ENCODE measurements at places on chromosomes 16 and 17.

GRCh38 chr17:81832608-81833159 is 407 bp downstream of the MCRIP1 start:
- no peak for DNase-seq

DNA sequence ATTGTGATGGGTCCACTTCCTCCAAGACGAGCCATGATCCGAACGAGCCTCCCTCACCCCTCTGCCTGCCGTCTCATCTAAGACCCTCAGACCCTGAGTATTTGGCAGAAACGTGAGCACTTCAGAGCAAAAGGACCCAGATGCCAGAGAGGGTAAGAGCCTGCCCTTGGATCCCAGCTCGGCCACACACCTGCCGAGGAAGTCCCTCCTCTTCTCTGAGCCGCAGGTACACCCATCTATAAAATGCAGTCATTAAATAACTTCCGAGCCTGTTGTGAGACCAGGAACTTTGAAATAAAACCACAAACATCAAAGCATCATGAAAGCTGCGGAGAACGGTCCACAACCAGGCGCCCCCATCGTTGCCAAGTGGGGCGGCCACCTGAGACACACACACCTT is 64.8 kb upstream of the DOC2B start:
- DNase-seq: no peak

GRCh38 chr16:66960270-66960669 is 796 bp upstream of the CES3 start:
- DNase-seq: no peak

DNA sequence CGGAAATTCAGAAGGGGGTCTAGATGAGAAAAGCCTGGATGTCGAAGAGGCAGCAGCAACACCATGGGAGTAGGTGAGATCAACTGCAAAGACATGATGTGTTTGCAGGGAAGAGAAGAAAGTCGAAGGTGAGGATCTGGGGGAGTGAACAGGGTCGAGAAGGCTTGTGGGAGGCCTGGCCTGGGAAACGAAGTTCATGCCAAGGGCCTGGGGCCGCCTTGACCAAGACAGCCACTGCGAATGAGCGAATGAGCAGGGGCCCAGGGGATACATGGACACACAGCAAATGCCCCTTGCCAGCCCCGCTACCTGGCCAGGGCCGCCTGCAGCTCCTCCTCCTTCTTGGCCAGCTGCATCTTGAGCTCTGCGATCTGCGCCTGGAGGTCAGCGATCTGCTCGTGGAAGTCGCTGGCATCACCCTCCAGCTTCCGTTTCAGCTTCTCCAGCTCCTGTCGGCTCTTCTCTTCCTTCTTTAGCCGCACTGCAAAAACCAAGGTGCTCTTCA is 87.1 kb downstream of the NDE1 start:
- no peak for DNase-seq

GRCh38 chr16:50830698-50831097 is 88.8 kb downstream of the CYLD start:
- DNase-seq: no peak

DNA sequence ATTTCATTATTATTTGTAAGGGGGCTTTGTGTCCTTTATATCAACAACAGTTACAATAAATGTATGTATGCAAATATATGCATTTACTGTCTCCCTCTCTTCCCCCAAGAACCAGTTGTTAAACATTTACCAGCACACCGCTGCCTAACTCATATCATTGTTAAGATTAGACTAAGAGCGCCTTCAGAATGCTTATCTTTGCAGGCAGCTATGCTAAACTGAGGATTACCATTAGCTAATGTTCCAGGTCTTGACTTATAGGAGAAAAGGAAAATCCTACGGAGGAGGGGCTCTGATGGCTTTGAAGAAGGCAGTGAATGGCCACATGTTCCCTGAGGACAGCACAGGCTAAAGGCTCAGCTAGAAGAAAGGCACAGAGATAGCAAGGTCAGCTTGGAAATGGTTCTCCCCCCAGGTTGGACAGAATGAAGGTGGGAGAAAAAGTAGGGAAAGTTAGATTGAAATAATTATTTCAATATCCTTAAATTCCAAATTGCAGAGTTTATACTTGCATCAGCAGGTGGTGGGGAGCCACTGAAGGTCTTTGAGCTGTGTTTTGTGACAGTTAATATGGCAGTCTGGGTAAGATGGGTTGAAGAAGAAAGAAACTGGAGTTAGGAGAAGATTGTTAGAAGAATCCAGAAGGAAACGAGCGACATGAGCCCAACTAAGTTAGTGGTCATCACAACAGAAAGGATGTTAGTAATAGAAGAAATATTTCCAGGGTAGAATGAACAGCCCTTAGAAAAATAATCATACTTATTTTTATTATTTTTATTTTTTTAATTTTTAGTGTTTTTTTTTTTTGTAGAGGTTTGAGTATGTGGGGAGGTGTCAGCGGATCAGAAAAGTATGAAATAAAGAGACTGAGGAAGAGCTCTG is 87.0 kb upstream of the MAF start:
- DNase-seq: no peak

- DNase-seq: no peak
These were observed 178.0 kb downstream of the CPPED1 start for GRCh38 chr16:12625716-12626115.

DNA sequence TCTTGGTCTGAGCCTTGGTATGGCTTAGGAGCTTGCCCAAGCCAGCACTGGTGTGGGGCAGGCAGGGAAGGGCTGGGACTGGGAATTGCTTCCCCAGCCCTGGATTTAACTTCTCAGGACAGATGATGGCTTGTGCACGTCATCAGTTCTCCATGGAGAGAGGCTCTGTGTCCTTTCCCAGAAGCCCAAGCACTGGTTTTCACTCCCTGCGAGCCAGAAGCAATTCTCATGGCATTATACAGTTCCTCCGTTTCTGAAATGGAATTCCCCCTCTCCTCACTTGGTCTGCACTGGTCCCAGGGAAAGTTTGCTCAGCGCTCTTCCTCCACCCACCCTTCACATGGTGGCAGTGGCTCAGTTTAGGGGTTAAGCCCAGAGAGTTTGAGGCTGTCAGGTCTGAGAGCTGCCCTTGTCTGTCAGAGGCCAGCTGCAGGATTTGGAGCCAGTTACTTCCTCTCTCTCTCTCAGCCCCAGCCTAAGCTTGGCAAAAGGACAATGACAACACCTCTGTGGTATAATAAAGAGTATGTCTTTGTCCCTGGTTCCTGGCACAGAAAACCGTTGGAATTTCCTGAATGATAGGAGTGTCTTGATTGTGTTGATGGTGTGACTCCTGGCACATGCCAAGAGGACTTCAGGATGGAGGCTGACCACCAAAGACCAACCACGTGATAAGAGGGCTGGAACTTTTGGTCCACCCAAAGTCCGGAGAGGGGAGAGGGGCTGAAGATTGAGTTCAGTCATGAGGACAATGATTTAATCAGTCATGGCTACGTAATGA is 219.6 kb upstream of the TNRC6C start:
- no peak for DNase-seq

- DNase-seq: peak; percentile 40
These were observed 63.3 kb upstream of the MTMR4 start for GRCh38 chr17:58577696-58578095.

GRCh38 chr16:79612207-79612606 is 11.7 kb upstream of the MAF start:
- DNase-seq: no peak

DNA sequence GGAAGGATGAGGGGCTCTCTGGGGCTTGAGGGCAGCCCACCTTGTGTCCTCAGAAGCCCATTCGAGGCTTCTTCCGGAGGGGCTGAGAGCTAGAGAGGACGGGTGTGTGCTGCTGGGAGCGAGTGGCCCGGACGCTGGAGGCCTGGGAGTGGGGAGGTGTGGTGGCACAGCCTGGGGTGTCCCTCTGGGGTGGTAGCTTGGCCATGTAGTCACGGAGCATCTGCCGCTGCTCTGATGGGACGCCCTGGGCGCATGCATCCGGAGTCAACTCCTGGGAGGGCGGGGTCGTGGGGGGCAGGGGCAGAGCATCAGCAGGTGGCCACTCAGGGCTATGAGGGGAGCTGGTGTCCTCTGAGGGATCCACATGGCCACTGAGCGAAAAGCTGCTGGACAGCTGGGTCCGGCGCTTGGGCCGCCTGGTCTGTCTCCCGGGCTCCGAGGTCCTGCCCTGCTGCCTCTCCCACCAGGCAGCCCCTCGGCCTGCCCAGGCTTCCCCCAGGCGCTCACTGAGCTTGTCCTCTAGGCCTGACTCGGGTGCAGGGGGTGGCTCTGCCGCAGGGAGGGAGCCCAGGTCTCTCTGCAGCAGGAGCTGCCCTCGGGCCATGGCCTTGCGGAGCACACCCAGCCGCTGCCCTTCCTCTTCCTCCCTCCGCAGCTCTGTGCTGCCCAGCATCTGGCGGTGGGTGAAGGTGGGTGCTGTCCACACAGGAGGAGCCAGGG is 7.8 kb downstream of the TAF1C start:
- DNase-seq: no peak

GRCh38 chr17:32861981-32862380 is 14.9 kb downstream of the MYO1D start:
- no peak for DNase-seq

- DNase-seq: no peak
These were observed 45.9 kb downstream of the JPH3 start for GRCh38 chr16:87648236-87648635.

GRCh38 chr16:16175296-16175695 is 48.0 kb downstream of the ABCC6 start:
- no peak for DNase-seq

GRCh38 chr16:66304151-66304550 is 62.3 kb upstream of the CDH5 start:
- DNase-seq: no peak

DNA sequence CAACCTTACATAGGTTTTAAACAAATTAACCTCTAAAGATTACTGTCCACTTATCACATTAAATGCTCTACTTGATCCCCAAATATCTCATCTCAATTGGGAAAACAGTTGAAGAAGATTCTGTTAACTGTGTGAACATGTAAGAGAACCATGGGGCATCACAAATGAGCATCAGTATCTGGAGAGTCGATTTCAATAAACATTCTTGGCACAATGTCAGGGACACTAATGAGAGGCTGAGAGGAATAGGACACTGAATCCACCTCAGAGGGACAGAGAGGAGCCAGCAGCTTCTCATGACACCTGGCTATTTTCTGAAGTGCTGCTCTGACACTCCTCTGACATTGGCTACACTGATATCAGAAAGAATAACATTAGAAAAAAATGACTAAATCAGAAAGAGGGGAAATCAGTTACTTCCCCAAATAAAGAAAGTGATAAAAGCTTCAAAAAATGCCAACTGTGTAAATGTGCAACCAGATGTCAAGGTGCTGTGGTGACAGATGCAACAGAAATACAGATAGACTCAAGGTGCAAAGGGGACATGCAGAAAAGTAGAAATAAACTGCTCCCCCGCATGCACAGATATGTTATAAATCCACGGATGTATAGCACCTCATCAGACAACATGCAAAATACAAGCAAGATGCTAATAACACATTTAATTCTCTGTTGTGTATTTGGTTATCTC is 67.4 kb downstream of the SNX11 start:
- DNase-seq: no peak

DNA sequence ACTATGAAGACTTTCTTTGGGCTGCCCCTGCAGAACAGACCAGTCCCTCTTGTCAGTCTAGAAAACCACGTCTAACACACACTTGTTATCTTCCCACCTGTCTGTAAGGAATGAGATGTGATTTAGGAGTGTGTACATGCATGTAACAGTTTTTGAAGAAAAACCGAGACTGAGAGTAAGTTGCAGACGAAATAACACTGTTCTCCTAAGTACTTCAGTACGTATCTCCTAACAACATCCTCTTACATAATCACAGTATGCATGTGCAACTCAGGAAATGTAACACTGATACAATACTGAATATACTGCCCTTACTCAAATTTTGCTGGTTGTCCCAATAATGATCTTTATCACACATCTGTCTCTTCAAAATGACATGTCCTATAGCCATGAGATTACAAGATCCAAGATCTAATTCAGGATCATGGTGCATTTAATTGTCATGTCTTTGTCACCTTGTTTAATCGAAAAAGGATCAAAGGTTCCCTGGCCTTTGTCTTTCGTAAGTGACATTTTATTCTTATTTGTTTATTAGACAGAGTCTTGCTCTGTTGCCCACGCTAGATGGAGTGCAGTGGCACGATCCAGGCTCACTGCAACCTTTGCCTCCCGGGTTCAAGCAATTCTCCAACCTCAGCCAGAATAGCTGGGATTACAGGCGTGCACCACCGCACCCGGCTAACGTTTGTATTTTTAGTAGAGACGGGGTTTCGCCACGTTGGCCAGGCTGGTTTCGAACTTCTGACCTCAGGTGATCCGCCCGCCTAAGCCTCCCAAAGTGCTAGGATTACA is 25.6 kb downstream of the CREBBP start:
- no peak for DNase-seq

GRCh38 chr17:47815106-47815918 is 6.3 kb downstream of the OSBPL7 start:
- DNase-seq: no peak

DNA sequence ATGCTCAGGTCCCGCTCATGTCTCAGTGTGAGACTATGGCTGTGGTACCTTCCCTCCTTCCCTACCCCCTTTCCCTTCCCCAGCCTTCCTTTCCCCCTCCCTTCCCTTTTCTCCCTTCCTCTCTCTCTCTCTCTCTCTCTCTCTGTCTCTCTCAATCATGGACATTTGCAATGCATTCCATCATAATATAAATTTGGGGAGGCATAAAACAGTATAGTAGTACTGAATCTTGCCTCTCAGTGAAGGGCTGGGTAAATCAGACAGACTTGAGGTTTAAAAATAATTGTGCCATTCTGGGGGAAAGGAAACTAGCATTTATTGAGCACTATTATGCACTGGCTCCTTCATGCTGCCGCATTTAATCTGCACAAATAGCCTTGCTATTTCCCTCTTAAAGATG is 4.3 kb downstream of the ZKSCAN2 start:
- DNase-seq: no peak

DNA sequence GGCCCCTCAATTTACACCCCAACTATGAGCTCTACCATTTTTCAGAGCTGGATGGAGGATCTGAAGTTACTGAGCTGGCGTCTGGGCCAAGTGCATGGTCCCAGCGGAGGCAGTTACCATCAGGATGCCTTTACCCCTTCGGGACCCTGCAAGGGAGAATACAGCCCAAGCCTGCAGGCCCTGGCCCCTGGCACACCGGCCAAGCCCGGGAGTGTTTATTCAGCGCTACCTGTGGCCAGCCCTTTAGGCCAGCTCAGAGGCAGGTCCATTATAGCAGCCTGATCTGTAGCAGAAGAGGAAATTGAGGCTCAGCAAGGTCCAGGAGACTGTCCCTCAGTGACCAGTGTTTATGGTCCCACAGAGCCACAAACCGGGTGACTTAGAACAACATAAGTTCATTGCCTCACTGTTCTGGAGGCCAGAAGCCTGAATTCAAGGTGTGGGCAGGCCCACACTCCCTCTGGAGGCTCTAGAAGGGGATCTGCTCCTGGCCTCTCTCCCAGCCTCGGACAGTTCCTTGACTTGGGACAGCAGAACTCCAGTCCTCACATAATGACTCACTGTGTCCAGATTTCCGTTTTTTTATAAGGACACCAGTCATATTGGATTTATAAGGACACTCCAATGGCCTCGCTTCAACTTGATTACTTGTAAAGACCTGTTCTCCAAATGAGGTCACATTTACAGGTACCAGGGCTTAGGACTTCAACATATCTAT is 8.8 kb downstream of the SEC14L5 start:
- no peak for DNase-seq

GRCh38 chr16:31700530-31701388 is 172.8 kb upstream of the ZNF267 start:
- DNase-seq: no peak

Measured in germinal center (tissue), 1 donor.